Lung microvascular endothelial cell (primary cell): ENCODE measurements at places on chromosomes 1 and 21. TPM values are rescaled to one million over a fixed set of nuclear protein-coding genes. Genes with fewer than 3 reads are reported as not detected.
A peak's percentile ranks its signal among the peaks of the same experiment; 100 is the strongest.

DNA sequence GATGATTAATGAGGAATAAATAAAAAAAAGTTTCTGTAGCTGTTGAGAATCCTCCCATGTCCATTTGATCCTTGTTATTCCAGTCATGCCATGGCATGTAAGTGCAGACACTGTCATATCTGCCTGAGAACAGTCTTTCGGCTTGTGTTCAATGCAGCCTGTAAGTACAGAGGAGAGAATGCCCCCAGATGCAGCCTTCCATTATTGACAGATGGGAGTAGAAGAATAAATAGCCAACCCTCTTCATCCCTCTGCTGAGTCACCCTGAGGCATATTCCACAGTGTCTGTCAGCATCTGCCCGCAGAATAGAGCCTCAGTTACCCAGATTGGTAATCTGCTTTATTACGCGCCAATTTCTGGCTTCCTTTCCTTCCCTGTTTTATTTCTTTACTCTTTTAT is 139.4 kb downstream of the LRRC7 start:
- DNase-seq: no peak

Gene CGN
- under 0.01 and 0.40 TPM in 2 replicates for total RNA-seq

Gene MIER1
- total RNA-seq: 15.3 and 24.0 TPM in 2 replicates

Gene TGFB2
- 13.5 and 122 TPM in 2 replicates for total RNA-seq

Gene LAMB3
- total RNA-seq: 0.20 and 5.0 TPM in 2 replicates

GRCh38 chr1:173429471-173430402 is 47.4 kb upstream of the PRDX6 start:
- DNase-seq: peak; percentile 87
